ENCODE measurements at places on chromosomes 6 and 20. TPM values are rescaled to one million over a fixed set of nuclear protein-coding genes. Genes with fewer than 3 reads are reported as not detected.

- H3K4me3 ChIP-seq: no peak overlapping the region
- H3K27ac ChIP-seq: no peak overlapping the region
- no peak for DNase-seq
- no peaks in the 10 kb centered on the region for H3K4me1 ChIP-seq
These were observed 930.5 kb upstream of the FLRT3 start for GRCh38 chr20:15267935-15268334.

GRCh38 chr6:167268683-167269280 lies 22.3 kb upstream of the UNC93A start:
- no peak for DNase-seq
- no peak overlapping the region for H3K4me3 ChIP-seq
- H3K27me3 ChIP-seq: peaks cover 6% of the 10 kb centered on the region
- no peak overlapping the region for H3K27ac ChIP-seq
- H3K36me3 ChIP-seq: no peaks in the 10 kb centered on the region

GRCh38 chr6:31836474-31837368 lies 9.2 kb downstream of the HSPA1B start:
- H3K27me3 ChIP-seq: peaks cover 19% of the 10 kb centered on the region
- H3K36me3 ChIP-seq: no peaks in the 10 kb centered on the region
- peak overlapping the region; percentile 80 for H3K27ac ChIP-seq
- peak overlapping the region; percentile 98 for H3K4me3 ChIP-seq
- DNase-seq: no peak

Gene ACTR5
- 10.1 TPM for total RNA-seq

Gene CPNE5
- total RNA-seq: 2.9 TPM

Gene SMLR1
- total RNA-seq: not detected

GRCh38 chr6:73233048-73233447 lies 7.8 kb upstream of the KHDC1L start:
- H3K27me3 ChIP-seq: no peaks in the 10 kb centered on the region
- no peaks in the 10 kb centered on the region for H3K36me3 ChIP-seq
- no peak overlapping the region for H3K27ac ChIP-seq
- H3K4me1 ChIP-seq: no peaks in the 10 kb centered on the region
- no peak for DNase-seq
- H3K4me3 ChIP-seq: no peak overlapping the region

DNA sequence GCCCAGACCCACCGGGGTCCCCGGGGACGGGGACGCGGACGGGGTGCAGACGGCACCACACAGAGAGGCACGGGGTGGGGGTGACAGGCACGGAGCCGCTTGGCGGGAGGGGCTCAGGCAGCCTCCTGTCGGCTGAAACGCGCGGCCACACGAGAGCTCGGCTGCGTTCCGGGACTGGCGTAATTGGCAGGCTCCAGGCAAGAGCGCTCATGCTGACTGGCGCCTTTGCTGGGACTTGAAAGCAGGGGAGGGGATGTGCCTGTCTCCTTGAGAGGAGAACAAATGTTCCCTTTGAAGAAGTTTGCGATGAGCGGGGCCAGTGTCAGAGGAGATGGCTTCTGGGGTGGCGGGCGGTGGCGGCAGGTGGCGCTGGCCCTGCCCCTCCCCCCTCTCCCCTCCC lies 25.8 kb downstream of the BHLHE23 start:
- no peaks in the 10 kb centered on the region for H3K36me3 ChIP-seq
- peaks cover 18% of the 10 kb centered on the region for H3K27me3 ChIP-seq
- H3K4me1 ChIP-seq: peaks cover 44% of the 10 kb centered on the region
- peak; percentile 59 for DNase-seq

GRCh38 chr6:102223942-102224341 lies 830.4 kb downstream of the GRIK2 start:
- H3K27ac ChIP-seq: no peak overlapping the region
- H3K4me3 ChIP-seq: no peak overlapping the region
- H3K36me3 ChIP-seq: no peaks in the 10 kb centered on the region

DNA sequence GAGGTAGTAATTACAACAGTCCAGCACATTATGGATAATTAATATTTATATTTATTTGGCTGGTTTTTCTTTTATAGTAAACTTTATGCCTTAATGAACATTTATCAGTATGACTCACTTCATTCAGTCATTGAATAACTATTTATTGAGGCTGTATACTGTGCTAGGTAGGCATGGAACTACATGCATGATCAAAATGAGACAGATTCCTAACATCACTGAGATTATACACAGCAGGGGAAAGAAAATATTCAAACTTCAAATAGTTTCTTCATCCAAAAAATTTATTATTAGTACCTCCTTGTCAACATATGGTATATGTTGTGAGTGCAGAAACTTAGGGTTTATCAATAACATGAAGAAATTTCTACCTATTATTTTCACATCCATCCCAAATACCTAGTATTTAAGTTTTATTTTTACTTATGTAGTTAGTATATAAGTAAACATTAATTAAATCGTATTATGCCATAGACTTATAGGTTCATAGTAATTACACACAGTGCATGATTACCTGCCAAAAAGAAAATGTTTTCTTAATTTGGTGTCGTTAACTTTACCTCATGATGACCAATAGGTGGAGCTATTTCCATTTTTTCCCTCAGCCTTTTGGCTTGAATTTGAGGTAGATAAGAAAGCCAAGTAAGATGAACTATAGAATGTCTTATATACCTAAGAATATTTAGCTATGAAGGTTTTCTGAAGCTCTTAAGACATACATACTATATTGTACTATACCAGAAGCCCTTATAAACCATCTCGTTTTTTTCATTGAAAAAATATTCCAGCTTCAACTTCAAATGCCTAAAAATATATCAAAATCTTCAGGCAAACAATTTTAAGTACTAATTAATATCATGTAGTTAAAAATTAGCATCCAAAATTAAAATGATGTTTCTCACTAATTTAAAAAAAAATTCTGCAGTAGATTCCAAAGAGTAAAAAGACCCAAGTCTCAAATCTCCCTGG lies 12.5 kb upstream of the TMEM30A start:
- H3K4me1 ChIP-seq: peaks cover 9% of the 10 kb centered on the region
- no peak for DNase-seq
- H3K27me3 ChIP-seq: peaks cover 1% of the 10 kb centered on the region
- H3K4me3 ChIP-seq: no peak overlapping the region
- no peak overlapping the region for H3K27ac ChIP-seq

GRCh38 chr20:40571639-40572038 lies 117.4 kb downstream of the MAFB start:
- H3K27me3 ChIP-seq: no peaks in the 10 kb centered on the region
- H3K4me3 ChIP-seq: no peak overlapping the region
- no peak overlapping the region for H3K27ac ChIP-seq
- no peaks in the 10 kb centered on the region for H3K36me3 ChIP-seq

Gene TRIM38
- total RNA-seq: 0.05 TPM

DNA sequence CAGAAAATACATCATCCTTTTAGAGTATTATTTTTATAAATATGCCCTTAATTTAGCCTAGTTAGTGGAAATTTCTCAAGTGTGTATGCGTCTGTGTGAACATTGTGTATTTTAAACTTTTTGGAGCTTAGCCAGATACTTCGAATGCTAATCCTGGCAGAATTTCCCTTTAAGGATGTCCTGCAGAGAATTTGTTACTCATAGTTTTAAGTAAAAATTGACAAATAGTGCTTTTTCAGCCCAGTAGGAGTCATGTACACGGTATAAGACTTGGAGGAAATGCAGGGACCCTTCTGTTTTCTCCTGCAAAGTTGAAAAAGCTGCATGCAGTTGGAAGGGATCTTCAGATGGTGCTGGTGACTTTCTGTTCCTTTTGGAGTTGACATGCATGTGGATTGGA lies at the start of gene FHL5:
FHL5 (plus strand) TSS at position 243 of the 400 bp plus-strand sequence. CDS start 40,486 bp downstream, outside the sequence.
- no peak within 1 kb of the TSS for H3K4me3 ChIP-seq
- H3K36me3 ChIP-seq: no peaks in the 10 kb centered on the region
- no peak for DNase-seq
- H3K27ac ChIP-seq: no peak within 1 kb of the TSS
- no peaks in the 10 kb centered on the region for H3K27me3 ChIP-seq
- no peaks in the 10 kb centered on the region for H3K4me1 ChIP-seq

Gene SMAP1
- total RNA-seq: 33.3 TPM

DNA sequence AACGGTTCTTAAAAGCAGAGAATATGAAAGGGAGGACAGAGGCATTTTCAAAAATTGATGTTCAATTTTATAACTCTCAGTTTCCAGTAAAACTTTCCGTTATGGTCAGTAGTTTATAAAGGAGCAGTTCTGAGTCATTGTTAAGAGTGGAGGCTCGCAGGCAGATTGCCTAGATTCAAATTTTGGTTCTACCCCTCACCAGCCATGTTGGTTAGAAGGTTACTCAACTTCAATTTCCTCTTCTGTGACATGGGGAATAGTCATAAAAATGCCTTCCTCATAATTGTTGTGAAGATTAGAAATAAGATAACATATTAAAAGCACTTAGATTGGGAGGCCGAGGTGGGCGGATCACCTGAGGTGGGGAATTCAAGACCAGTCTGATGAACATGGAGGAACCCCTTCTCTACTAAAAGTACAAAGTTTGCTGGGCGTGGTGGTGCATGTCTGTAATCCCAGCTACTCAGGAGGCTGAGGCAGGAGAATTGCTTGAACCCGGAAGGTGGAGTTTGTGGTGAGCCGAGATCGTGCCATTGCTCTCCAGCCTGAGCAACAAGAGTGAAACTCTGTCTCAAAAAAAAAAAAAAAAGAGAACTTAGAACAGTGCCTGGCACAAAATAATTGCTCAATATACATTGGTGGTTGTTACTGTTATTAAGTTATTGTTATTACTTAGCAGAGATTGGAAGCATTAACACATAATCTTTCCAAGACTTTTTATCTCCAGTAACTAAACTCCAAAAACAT lies 348.9 kb downstream of the NRN1 start:
- H3K4me3 ChIP-seq: no peak overlapping the region
- peaks cover 12% of the 10 kb centered on the region for H3K4me1 ChIP-seq

DNA sequence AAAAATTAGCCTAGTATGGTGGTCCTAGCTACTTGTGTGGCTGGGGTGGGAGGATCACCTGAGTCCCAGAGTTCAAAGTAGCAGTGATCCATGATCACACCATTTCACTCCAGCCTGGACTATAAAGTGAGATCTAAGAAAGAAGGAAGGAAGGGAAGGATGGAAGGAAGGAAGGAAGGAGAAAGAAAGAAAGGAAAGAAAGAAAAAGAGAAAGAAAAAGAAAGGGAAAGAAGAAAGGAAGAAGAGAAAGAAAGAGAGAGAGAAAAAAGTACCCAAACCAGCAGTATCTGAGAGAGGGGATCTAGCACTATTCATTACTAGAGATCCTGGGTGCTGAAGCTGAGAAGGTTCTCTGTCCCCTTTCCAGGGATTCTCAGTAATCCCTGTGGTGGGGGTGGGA lies 197.8 kb downstream of the CD83 start:
- peaks cover 27% of the 10 kb centered on the region for H3K4me1 ChIP-seq
- no peak overlapping the region for H3K27ac ChIP-seq
- peaks cover 2% of the 10 kb centered on the region for H3K27me3 ChIP-seq

GRCh38 chr6:2534406-2535042 lies 216.2 kb downstream of the MYLK4 start:
- H3K4me1 ChIP-seq: peaks cover 2% of the 10 kb centered on the region
- peaks cover 3% of the 10 kb centered on the region for H3K27me3 ChIP-seq
- peaks cover 10% of the 10 kb centered on the region for H3K36me3 ChIP-seq
- DNase-seq: no peak
- no peak overlapping the region for H3K27ac ChIP-seq
- H3K4me3 ChIP-seq: no peak overlapping the region

DNA sequence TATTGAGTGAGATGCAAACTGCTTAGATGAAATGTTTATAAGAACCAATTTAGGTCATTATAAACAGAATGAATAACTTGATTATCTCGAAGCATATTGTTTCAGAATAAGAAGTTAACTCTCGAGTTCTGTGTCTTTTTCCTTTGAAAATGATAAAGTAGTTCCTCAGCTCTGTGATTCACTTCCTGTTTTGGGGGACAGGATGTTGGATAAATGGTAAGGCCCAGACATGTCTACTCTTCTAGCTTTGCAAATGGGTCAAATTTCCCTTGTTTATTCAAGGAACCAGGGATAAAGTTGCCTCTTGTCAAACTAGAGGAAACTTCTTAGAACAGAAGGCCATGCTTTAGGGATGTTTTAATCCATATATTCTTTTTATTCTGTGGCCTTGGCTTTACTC lies 246.9 kb downstream of the SOX4 start:
- peaks cover 8% of the 10 kb centered on the region for H3K27me3 ChIP-seq
- peaks cover 45% of the 10 kb centered on the region for H3K4me1 ChIP-seq
- no peak overlapping the region for H3K27ac ChIP-seq
- H3K4me3 ChIP-seq: no peak overlapping the region
- no peaks in the 10 kb centered on the region for H3K36me3 ChIP-seq

DNA sequence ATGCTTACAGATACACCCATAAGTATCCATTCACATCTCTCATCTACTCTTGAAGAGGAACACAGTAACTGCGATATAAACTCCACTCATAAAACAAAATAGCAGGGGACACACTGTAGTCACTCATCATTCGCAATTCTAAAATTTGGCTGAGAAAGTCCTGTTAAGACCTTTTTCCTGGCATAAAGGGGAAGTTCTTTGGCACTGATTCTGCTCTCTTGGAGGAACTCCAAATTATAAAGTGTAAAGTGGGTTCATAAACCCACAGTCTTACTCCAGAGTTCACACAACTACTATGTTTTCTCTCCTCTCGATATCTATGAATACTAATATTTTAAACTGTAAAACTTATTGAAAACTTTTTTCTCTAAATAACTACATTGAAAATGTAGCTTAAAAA lies 80.6 kb downstream of the ADGB start:
- H3K27ac ChIP-seq: no peak overlapping the region
- peaks cover 3% of the 10 kb centered on the region for H3K27me3 ChIP-seq
- DNase-seq: no peak
- peaks cover 6% of the 10 kb centered on the region for H3K4me1 ChIP-seq
- no peak overlapping the region for H3K4me3 ChIP-seq

- no peak overlapping the region for H3K27ac ChIP-seq
- no peaks in the 10 kb centered on the region for H3K27me3 ChIP-seq
- no peak overlapping the region for H3K4me3 ChIP-seq
- H3K36me3 ChIP-seq: no peaks in the 10 kb centered on the region
- DNase-seq: no peak
These were observed 138.4 kb downstream of the KCNQ5 start for GRCh38 chr6:72760114-72760793.

Gene UBR2
- total RNA-seq: 32.3 TPM

DNA sequence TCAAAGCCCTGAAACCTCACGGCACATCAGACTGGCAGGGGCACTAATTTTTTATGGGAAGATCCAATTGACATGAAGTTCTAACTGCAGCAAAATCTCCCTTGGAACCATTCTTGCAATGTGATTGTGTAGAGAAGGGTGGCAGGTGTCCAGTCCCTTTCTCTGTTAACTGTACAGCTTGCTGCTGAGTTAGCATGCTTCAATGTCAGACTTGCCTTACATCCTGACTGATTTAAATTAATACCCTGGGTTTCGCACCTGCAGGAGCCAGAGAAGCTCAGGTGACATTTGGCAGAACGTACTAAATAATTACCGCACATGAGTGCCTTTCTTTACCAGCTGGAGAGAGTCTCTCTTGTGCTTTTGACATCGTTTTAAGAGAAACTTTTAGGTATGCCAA lies 123.0 kb downstream of the DOK5 start:
- peaks cover 8% of the 10 kb centered on the region for H3K36me3 ChIP-seq
- DNase-seq: no peak
- H3K4me1 ChIP-seq: peaks cover 6% of the 10 kb centered on the region
- H3K4me3 ChIP-seq: no peak overlapping the region
- H3K27ac ChIP-seq: no peak overlapping the region
- H3K27me3 ChIP-seq: no peaks in the 10 kb centered on the region

All from glutamatergic neuron (in vitro differentiated cells).